ENCODE measurements at places on chromosomes 2 and 18. TPM values are rescaled to one million over a fixed set of nuclear protein-coding genes. Genes with fewer than 3 reads are reported as not detected.

IKZF2 gene
- polyA plus RNA-seq, result 5.9 TPM

SCYGR8 gene
- not detected for polyA plus RNA-seq

MTCL1 gene
- 20.8 TPM for polyA plus RNA-seq

SLC4A3 gene
- 25.3 TPM for polyA plus RNA-seq

HOXD9 gene
- not detected for polyA plus RNA-seq

CDK15 gene
- 0.09 TPM for polyA plus RNA-seq

GRHL1 gene
- 25.4 TPM for polyA plus RNA-seq

SLC9A2 gene
- 0.09 TPM for polyA plus RNA-seq

PTPRM gene
- polyA plus RNA-seq, result 126 TPM

Measured in neural cell (in vitro differentiated cells).